RCC 7860 (cell line): ENCODE measurements at places on chromosomes 1 and 21.

DNA sequence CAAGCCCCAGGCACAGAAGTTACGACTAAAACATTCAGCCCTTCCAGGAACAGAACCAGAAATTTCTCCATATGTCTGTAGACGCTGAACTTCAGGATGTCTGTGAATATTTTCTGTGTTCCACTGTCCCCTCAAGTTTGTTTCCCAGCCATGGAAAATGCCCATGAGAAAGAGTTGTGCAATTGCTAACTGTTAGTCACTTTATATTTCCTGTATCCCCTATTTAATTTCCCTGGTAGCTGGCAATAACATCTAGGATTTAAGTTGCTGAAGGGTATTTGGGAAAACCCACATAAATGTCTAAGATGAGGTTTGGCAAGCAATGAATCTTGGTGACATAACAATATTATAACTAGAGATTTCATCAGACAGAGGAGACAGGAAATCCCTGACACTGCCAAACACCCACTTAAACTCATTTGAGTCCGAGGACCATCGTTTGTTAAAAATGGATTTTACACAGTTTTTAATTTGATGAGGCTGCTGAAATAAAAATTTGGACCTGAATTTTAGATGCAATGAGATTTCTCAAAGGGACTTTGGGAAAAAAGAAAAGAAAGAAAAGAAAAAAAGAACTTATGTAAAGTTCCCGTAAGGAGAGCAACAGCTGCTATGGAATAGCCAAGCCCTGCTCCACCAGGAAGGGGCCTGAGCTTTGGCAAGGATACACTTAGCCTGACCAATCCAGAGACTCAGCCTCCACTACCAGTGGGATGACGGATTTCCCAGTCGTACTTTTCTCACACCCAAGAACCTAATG is 21.8 kb upstream of the ERRFI1 start:
- peak; percentile 81 for DNase-seq

- DNase-seq, result no peak
Measured at GRCh38 chr1:213041443-213041842, 9.6 kb upstream of the RPS6KC1 start.

DNA sequence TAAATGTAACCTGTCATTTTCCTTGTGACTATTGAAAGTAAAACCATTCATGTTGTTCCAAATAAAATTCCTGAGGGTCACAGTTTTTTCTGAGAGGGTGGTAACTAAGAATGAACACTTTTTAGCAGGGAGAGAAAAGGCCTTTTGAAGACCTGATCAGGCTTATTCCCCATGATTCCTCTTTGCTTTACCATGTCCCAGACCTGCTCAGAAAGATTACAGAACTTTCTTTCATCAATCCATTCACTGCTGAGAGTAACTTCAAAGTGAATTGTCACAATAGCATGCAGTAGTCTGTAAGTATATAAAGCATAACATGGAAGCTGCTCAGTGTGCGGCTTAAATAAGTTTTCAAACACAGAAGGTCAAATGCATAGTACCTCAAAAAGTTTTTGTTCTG is 201.5 kb upstream of the COL11A1 start:
- no peak for DNase-seq

GRCh38 chr1:155125946-155126555 is 1.6 kb upstream of the EFNA1 start:
- no peak for DNase-seq

GRCh38 chr21:46594276-46594675 is 10.6 kb downstream of the S100B start:
- DNase-seq, result no peak

GRCh38 chr1:184406479-184406878 is 19.6 kb downstream of the C1orf21 start:
- DNase-seq, result no peak

DNA sequence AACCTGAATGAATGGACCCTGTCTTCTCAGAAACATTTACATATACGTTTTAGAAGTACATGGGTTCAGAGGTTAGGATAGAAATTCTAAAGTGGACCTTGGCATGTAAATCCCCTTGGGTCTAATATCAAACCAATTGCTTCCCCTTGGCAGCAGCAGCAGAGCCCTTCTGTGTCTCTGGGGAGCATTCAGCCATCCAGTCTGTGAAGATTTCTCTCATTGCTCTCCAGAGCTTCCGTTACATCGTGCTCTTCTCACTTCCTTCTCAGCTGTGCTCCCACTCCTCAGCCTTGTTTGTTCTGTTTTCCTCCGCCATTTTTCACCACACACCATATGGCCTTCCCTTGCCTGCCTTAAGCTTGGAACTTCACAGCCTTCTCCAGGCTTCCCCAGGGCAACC is 61.5 kb upstream of the ATP1B1 start:
- no peak for DNase-seq

GRCh38 chr1:111101854-111102642 is 37.8 kb downstream of the DRAM2 start:
- DNase-seq, result no peak

- DNase-seq, result no peak
Measured at GRCh38 chr1:115506924-115507589, 134.7 kb upstream of the VANGL1 start.

- no peak for DNase-seq
Measured at GRCh38 chr1:36706416-36706815, 223.7 kb upstream of the CSF3R start.

- no peak for DNase-seq
Measured at GRCh38 chr1:84452436-84452835, 26.6 kb upstream of the RPF1 start.

DNA sequence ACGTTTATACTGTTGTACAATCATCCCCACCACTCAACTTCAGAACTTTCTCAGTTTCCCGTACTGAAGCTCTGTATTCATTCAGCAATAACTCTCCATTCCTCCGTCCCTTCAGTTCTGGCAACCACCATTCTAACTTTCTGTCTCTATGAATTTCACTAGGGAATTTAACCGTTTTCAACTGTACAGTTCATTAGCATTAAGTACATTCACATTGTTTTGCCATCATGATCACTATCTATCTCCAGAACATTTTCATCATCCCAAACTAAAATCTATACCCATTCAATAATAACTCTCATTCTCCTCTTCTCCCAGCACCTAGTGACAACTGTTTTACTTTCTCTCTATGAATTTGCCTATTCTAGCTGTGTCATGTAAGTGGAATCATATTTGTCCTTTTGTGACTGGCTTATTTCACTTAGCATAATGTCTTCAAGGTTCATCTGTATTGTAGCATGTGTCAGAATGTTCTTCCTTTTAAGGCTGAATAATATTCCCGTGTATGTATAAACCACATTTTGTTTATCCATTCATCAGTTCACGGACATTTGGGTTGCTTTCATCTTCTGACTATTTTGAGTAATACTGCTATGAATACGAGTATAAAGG is 75.0 kb downstream of the CEP350 start:
- no peak for DNase-seq

DNA sequence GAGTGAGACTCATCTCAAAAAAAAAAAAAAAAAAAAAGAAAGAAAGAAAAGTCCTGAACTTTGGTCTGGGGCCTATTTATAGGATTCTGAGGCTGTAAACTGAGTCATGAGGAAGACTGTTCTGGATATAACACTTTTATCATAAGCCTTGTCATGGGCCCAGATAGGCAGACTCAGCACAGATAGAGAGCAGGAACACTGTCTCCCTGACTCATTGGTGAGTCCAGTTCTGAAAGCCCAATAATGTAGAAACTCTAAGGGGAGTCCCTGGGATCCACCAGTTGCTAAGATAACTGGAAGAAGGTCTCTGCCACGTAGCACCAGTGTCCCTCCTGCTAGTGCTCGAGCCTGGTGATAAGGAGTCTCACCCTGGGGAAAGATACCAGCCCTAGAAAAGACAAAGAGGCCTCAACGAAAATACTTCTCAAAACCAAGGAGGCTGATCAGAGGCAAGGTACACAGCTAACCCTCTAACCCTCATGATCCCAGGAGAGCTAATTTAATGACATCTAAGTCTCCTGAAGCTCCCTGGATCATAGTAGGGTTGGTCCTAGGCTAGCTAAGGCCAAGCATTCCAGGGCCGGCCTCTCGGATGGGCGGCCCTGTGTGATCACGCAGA is 43.5 kb downstream of the LPAR3 start:
- no peak for DNase-seq

GRCh38 chr1:201663491-201664113 is 124.7 kb downstream of the NAV1 start:
- no peak for DNase-seq

GRCh38 chr1:46171351-46171750 is 3.5 kb upstream of the TSPAN1 start:
- DNase-seq, result no peak

- no peak for DNase-seq
Measured at GRCh38 chr1:242431786-242432185, 92.7 kb downstream of the PLD5 start.

- DNase-seq, result no peak
Measured at GRCh38 chr1:230054092-230054749, 12.8 kb upstream of the GALNT2 start.

- DNase-seq, result no peak
Measured at GRCh38 chr1:85244271-85245061, 15.0 kb downstream of the C1orf52 start.

DNA sequence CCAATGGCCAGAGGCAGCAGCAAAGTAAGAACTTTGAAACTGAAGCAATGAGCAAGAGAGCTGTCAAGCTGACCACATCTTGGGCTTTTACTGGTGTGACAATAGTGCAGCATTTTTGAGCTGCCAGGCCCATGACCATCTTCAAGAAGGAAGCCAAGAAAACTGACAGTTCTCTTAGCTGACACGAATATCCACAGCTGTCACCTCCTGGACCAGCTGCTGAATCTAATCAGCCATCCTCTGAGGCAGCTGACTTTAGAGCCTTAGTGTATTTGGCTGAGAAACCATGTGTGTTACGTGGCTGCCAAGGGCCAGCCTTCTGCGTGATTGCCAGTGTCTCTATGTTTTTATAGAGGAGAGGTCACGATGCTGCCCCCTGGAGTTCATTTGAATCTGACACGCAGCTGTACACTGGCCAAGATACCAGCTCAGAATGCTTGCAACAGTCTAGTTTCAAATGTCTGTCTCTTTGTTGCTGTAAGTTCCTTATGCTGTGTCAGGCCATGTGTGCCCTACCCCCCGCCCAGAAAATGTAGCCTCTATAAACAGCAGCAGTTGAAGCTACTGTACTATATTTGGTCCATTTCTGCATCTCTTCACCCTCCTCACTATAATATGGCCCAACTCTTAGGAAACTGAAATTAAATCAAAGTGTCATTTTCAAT is 39.7 kb downstream of the PALMD start:
- peak; percentile 44 for DNase-seq

GRCh38 chr21:46131588-46131837 is 23.9 kb downstream of the FTCD start:
- no peak for DNase-seq

DNA sequence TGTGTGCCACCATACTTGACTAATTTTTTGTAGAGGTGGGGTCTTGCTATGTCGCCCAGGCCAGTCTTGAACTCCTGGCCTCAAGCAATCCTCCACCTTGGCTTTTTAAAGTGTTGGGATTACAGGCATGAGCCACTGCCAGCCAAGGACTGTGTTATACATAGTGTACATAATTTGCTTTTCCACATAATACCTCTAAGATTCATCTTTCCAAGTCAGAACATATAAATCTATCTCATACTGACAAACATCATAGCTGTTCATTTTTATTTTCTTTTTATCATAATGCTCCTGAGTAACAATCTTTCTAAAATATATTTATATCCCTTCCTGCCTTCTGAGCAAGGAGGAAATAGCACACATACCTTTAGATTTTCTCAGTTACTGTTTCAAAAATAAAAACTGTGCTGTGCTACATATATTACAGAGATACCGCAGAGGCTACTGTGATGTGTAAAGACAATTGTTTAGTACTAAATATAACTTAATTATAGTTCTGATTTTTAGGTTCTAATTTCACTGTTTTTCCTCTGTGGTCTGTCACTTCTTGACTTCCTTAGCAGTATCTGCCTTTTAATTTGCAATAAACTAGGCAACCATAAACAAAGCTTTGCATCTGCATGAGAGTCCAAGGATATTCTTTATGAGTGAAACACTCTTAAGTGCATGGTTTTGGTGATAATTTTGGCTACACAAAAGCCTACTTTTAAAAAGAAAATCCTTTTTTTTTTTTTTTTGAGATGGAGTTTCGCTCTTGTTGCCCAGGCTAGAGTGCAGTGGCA is 59.3 kb downstream of the EYA3 start:
- no peak for DNase-seq

DNA sequence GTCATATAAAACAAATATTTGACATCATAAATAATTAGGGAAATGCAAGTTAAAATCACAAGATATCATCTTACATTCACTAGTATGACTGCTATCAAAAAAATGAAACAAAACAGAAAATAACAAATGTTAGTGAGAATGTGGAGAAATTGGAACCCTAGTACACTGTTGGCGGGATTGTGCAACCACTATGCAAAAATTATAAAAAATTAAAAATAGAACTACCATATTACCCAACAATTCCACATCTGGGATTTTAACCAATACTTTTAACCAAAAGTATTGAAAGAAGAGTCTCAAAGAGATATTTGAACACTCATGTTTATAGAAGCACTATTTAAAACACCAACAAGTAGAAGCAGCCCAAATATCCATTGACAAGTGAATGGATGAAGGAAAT is 797.2 kb upstream of the ADAMTS5 start:
- DNase-seq, result no peak

- DNase-seq, result no peak
Measured at GRCh38 chr1:5340560-5341130, 651.6 kb downstream of the NPHP4 start.

GRCh38 chr21:45125357-45125756 is 51.0 kb downstream of the ADARB1 start:
- no peak for DNase-seq

- DNase-seq, result no peak
Measured at GRCh38 chr1:165680303-165680702, 18.1 kb downstream of the ALDH9A1 start.

DNA sequence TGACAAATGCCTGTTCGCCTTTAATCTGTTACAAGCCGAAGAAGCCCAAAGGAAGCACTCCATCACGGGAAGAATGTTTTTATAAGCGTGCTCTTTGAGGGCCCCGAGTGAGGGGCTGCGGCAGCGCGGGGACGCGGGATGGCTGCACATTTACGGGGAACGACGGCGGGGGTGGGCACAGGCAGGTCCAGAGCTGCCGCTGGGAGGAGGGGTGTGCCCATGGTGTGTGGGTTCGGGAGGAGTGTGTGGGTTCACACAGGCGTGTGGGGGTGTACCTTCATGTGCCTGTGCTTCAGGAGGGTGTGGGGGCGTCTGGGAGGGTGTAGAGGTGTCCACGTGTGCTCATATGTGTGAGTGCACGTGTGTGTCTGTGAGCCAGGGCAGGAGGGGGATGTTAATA is 155.9 kb upstream of the ZC3H12A start:
- no peak for DNase-seq

GRCh38 chr1:220001095-220001501 is 45.2 kb downstream of the EPRS1 start:
- DNase-seq, result no peak

- DNase-seq, result peak; percentile 83
Measured at GRCh38 chr1:145916745-145917144, 1.8 kb downstream of the PEX11B start.

GRCh38 chr1:119896303-119896702 is at the start of gene ADAM30:
TSS of gene ADAM30 (minus strand) at chr1:119896515. CDS start at chr1:119896336, 179 bp downstream.
- no peak for DNase-seq

DNA sequence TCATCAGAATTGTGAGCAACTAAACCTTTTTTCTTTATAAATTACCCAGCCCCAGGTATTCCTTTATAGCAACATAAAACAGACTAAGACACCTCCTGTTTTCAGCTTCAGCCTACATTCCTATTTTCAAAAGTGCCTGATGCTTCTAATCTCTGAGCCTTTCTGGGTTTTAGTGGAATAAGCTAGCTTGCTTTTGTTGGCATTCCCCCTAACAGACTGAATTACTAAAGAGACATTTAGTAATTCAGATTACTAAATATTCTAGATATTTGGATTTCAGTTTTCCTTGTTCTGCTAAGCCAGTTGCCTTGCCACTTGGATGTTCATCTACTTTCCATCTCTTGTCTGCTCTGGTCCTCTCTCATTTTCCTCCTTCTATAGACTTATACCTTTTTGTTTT is 10.5 kb upstream of the GNG12 start:
- no peak for DNase-seq
